ENCODE measurements at places on chromosomes 1 and 21.

GRCh38 chr1:38464071-38464661 lies 395.4 kb downstream of the RRAGC start:
- no peak for DNase-seq

DNA sequence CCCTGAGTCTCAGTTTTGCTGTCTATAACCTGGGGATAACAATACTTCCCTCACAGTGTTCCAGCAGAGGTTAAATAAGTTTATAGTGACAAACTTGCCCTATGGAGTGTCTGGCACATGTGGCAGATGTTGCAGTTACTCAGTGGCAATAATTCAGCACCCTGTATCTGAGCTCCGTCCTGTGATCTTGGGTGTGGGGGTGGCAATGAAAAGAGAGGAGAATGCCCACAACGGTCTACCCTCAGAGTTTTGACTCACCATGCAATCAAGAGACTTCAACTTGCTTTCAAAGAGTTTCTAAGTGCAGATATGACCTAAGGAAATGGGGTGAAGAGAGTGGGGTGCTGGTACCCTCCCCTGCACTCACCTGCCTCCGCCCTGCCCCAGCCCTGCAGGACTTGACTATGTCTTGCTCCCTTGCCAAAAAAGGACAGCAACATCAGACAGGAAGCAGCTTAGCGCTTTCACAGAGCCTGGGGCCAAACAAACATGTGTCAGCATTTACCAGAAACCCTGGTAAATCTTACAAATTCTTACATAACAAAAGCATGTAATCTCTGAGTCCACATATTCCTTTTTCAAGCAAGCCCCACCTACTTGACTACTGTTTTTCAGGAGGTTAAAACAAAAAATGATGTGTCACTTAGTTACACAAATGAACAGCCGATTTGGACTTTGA lies 185.1 kb upstream of the CAMK1G start:
- DNase-seq: no peak

DNA sequence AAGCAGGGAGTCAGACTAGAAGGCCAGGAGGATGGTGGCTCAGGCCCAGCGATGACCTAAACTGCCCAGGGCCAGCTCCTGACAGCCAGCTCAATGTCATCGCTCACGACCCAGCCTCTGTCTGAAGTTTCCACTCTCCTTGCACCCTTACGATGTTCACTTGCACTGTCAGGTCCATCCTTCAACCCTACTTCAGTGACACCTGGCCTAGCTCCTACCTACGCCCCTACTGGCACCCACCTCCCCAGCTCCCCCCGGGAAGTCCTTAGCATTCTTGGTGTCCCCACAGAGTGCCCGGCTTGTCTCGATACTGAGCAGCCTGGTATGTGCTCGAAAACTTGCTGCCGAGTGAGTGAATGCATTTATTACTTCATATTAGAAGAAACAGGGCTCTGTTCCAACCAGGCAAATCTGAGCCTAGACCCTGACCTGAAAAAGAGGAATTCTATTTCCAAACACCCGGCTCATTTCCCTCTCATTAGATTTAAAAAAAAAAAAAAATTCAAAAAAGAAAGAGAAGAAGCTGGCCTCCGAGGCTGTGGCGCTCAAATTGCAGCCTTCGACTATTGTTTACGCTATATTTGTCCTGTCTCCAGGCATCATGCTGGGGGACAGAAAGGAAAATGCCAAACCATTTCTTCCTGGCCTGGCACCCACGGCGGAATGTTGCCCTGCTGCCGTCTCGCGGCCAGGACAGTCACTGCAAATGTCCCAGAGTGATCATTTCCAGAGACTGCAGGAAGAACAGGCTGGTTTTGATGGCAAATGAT lies 29.8 kb upstream of the LRRC38 start:
- DNase-seq: no peak

DNA sequence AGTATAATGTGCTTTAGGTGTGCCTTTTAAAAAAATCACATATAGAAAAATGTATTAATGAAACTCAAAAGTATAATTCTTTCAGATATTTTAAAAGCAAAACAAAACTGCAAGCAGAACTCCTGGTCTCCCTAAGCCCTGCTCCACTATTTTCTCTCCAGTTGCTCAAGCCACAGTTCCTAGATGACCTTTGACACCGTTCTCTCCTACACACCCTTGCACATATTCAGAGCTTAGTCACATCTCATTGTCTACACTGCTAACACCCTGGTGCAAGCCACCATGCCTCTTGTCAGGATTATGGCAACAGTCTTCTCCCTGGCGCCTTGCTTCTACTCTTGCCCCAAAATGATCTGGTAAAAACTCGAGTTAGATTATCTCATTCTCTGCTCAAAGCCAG lies 50.2 kb upstream of the ROR1 start:
- DNase-seq: no peak

DNA sequence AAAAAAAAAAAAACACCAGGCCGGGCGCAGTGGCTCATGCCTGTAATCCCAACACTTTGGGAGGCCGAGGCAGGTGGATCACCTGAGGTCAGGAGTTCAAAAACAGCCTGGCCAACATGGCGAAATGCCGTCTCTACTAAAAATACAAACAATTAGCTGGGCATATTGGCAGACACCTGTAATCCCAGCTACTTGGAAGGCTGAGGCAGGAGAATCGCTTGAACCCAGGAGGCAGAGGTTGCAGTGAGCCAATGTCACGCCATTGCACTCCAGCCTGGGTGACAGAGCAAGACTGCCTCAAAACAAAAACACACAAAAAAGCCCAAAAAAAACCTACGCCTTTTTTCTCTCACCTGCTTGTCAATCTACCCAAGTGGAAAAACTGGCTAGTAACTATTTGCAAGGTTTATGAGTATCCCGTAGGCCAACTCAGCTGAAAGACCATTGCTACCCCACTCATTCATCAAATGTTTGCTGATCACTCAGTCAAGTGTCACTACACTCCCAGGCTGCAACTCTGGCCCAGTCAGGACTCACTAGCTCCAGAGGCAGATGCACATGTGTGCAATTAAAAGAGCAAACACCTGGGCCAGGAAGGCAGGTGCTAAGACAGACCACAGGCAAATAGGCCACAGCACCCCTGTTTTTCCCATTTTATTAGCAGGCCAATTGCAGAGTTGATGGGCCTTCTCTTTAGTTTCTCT lies 2.0 kb downstream of the CSRP1 start:
- DNase-seq: peak; percentile 46

Data from SHP77 treated with DMSO at 0.1 percent for 48 hours (cell line).